ENCODE measurements at places on chromosomes 3 and 15. TPM values are rescaled to one million over a fixed set of nuclear protein-coding genes. Genes with fewer than 3 reads are reported as not detected.

DNA sequence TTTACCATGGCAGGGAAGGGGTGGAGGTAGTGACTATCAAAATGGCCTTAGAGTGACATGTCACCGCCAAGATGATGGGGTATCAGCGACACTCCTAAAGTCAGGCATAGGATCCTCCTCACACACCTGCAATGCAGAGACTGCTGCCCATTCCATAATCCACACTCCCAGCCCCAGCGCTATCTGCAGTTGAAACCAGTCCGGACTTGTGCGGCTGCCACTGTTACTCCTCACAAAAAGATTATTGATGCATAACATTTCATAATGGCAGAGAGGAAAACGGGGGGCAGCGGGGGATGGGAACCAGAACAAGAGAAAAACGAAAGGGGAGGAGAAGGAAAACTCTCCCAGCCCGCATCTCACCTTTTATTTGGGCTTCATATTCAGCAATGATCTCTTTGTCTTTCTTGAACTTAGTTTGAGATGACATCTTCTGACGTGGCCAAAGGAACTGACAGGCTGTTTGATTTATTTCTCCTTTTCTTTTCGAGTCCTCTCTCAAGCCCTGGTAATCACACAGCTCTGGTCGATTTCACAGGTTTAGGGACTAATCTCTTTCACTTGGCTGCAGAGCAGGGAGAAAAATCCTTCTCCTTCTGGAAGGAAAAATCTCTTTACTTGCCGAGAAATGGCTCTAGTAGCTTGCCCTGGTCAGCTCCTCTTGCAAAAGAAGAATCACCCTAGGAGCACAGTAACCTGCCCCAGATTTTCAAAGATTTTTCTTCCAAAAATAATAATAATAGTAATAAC lies 749 bp downstream of the SRGAP3 start:
- DNase-seq: no peak

C3orf49 gene
- total RNA-seq: not detected

FBXW12 gene
- total RNA-seq: not detected

GRCh38 chr3:109122690-109123089 lies 4.8 kb upstream of the MORC1 start:
- DNase-seq: no peak

IGSF11 gene
- total RNA-seq: 1.8 TPM

MST1R gene
- total RNA-seq: 1.2 TPM

DNA sequence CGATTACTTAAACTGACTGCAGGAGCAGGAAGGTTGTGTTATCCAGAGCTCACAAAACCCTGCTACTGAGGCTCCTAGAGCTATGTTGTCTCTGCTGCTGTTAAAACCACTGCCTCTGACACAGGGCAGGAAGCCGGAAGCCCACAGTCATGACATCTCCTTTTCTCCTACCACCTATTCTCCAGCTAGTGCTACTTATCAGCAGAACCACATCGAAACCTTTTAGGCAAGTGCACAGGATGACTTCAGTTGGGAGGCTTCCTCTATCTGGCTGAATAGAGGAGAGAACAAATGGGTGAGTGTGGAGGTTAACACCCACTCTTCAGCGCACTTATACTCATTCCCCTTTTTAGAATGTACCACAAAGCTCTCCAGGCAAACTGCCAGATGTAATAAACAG lies 638.0 kb downstream of the OTOL1 start:
- no peak for DNase-seq

SNX22 gene
- 1.5 TPM for total RNA-seq
